Stimulated activated naive B cell treated with anti-CD40 and anti-IgM and Interleukin-4, amounts not matched to agents 10 μg/mL and 1 μg/mL and 100 μg/mL, for 72 hours (primary cell): ENCODE measurements at places on chromosomes 16 and 17.

DNA sequence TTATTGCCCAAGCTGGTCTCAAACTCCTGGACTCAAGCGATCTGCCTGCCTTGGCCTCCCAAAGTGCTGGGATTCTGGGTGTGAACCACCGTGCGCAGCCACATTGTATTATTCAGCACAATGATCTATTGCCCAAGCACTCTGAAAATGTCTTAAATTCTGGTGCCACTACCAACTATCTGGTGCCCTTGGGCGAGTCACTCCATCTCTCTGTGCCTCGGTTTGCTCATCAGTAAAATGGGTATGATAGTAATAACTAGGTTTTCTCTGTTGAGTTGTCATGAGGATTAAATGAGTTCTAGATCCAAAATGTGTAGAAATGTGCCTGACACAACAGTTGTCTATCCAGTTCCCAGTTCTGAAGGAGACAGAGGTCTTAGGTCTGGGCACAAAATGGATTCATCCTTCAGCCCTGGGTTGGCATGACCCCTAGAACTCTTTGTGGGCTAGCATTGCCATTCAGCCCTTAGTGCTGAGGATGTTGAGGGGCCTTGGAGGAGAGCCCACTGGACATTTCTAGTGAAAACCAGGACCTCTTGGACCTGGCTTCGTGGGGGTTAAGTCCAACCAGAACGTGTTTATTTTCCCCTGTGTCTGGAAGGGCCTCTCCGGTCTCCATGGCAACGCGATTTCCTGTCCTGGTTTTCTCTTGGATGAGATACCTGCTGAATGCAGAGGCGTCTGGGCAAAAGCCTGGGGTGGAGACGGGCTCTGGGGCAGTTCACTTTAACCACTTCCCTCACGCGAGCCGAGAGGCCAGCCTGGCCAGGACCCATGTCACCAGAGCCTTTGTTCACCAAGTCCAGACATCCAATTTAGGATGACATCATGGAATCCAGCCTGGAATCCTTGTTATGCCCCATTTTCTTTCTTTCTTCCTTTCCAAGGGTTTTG, 43.7 kb upstream of the TNRC6A start:
- no peak for DNase-seq

- DNase-seq: no peak
Measured at GRCh38 chr17:6667516-6667915, 16.0 kb downstream of the C17orf100 start.

DNA sequence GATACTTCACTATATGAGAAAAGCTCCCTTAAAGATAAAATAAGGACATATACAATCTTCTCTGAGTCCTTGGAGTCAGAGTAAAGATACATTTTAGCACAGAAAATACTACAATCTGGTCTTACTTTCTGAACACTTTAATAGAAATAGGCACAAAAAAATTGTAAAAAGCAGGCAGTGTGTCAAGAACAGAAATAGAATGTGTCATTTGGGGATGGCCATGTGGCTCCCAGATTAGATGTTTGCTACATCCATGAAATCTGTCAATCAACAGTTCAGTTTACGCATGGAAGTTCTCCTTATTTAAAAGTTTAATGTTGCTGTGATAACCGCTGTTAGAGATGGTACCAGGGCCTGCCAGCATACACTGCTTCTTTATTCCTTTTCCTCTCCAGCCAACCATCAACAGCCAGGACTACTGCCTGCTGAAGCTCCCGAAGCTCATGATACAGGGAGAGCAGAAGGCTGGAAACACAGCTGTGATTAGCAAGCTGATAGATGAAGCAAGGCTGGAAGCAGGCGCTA, 278.5 kb downstream of the CEP112 start:
- DNase-seq: no peak

- DNase-seq: no peak
Measured at GRCh38 chr17:1005361-1005946, 8.5 kb downstream of the TIMM22 start.

GRCh38 chr16:4811773-4812172, 9.3 kb upstream of the ROGDI start:
- DNase-seq: no peak
